Urinary bladder (tissue), 4 donors: ENCODE measurements at places on chromosomes 5 and 9. TPM values are rescaled to one million over a fixed set of nuclear protein-coding genes. Genes with fewer than 3 reads are reported as not detected.

PHAX gene
- 27.6 TPM for polyA plus RNA-seq

PCDHGA2 gene
- 4.1 TPM for polyA plus RNA-seq

HRH2 gene
- 6.2 TPM for polyA plus RNA-seq

ZNF622 gene
- 31.4 TPM for polyA plus RNA-seq

SPAAR gene
- 1.4 TPM for polyA plus RNA-seq

FAM53C gene
- 22.9 TPM for polyA plus RNA-seq

BTNL8 gene
- 0.10 TPM for polyA plus RNA-seq

FGF1 gene
- polyA plus RNA-seq, result 0.58 TPM

PDZD2 gene
- polyA plus RNA-seq, result 4.5 TPM

DBH gene
- polyA plus RNA-seq, result 0.98 TPM

FOXD4L6 gene
- polyA plus RNA-seq, result not detected

PGM5 gene
- polyA plus RNA-seq, result 491 TPM

C5orf22 gene
- polyA plus RNA-seq, result 12.4 TPM

SLC25A2 gene
- not detected for polyA plus RNA-seq

ADGRV1 gene
- 4.0 TPM for polyA plus RNA-seq

GRM6 gene
- not detected for polyA plus RNA-seq

SCGB3A2 gene
- not detected for polyA plus RNA-seq
